ENCODE measurements at places on chromosomes 2 and 18. TPM values are rescaled to one million over a fixed set of nuclear protein-coding genes. Genes with fewer than 3 reads are reported as not detected.

The MROH2A gene
- total RNA-seq = not detected

The POLR1A gene
- 46.0 TPM for total RNA-seq

GRCh38 chr18:7413906-7414305 lies 153.2 kb upstream of the PTPRM start:
- no peak for DNase-seq

DNA sequence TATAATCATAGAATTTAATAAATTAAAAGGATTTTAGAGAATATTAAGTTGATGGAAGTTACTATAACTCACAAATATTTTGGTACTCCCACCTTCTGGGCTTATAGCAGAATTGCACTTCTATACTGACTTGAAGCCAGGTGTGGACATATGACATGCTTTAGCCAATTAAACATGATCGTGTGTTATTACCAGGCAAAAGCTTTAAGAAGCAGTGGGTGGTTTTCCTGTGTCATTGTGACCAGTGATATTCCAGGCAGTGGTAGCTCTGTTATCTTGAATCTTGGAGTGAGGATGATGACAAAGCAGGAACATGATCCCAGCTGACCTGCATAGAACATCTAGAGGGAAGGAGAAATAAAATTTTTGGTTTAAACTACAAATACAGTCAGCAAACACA lies 370.9 kb upstream of the ZEB2 start:
- DNase-seq = peak; percentile 45

DNA sequence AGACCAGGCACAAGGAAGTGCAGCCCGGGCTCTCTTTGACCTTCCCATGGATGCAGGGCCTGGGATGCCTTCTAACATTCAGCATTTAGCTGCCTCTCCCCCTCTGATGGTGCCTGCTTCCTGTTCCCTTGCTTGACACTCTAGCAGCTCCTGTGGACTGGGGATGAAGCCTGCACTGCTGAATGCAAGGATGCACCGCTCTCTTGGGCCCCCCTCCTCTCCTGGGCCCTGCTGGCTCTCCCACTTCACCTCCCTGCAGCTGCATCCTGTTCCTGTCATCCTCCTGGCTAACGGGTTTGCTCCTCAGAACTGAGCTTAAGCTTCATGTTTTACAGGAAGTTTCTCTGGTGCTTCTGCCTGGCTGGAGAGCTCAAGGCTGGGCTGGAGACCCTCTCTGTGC lies 254.1 kb downstream of the TSN start:
- DNase-seq = no peak

DNA sequence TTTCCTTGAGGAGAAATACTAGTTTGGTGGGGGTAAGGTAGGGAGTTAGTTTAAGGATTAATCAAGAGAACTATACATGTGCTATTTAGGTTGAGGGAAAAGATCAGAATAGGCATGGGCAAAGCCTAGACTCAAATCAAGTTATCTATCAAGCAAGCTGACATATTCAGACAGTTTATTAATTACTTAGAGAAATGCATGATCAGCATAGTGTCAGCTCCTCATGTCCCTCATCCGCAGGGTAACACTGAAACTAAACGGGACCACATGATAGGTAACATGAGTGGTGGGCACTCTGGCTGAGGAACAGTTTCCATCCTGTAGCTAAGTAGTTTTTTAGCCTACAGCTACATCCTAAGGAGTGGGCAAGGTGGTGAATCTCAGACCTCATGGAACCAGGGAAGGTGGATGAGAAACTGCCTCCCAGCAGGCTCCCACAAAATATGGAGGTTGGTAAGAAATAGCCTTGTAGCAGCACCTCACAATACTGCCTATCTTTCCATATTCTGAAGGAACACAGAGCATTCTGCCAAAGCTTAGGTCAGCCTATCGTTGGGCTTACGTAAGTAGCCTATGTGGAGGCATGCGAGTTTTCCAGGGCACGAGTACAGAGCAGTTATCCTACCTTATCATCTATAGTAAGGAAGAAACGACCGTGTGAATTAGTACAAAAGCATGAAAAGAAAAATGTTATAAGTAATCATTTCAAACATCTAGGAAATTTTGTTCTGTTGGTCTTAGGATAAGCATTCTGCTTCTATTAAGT lies 18.4 kb downstream of the ZC3H6 start:
- DNase-seq = no peak

DNA sequence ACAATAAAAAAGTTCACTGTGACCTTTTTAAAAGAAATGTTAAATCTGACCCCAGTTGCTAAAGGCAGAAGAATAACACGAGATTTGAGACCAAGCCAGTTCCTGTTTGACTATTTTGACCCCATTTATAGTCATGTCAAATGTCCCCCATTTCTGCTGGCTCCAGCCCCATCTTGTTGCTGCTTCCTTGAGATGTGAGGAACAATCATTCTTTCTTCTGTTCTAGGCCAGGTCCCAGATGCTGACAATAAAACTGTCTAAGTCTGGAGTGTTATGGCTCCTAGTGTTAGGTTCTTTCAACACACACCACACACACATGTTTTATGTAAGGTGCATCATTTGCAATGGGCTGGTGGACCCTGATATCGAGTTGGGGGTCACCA lies 92.0 kb upstream of the CYP1B1 start:
- DNase-seq = no peak

DNA sequence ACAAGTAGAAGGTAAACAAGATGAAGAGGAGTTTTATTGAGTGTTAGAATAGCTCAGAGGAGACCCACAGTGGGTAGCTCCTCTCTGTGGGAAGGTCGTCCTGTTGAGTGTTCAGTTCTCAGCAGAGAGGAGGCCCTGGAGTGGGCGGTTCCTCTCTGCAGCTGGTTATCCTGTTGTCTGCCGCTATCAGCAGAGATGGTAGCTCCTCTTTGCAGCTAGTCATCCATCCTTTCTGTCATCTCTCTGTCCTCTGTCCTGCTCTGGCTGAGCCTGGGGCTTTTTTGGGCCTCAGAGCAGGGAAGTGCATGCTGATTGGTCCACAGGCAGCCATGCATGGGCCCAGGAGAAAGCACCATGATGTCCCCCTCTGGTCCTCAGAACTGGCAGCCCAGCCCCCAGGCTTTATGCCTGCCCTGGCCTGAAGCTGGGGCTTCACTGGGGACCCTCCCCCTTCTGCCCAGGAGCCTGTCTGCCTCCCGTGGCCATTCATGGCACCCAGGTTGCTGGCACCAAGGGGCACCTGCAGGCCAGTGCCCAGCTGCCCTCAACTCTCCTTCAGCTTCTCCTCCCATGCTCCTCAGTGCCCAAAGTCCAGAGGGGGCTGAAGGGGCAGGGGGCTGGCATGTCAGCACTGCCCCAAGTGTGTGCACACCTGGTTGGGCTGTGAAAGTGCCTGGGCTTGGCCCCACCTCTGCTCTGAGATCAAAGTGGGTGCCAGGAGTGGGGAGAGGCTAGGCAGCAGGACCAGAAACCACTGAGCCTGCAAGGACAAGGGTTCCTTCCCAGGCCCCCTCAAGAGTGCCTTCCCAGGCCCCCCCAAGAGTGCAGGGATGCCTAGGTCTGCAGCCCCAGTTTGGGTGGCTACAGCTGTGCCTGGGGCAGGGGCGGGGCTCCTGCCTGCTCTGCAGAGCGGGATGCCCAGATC lies 98.7 kb downstream of the TWIST2 start:
- no peak for DNase-seq

- DNase-seq = no peak
These were observed 477.5 kb downstream of the SLC4A3 start for GRCh38 chr2:220104871-220105351.

- DNase-seq = no peak
These were observed 61.5 kb upstream of the NFE2L2 start for GRCh38 chr2:177326005-177326404.

The POU3F3 gene
- total RNA-seq = not detected

The SEMA4C gene
- 13.1 TPM for total RNA-seq

- no peak for DNase-seq
These were observed 4.8 kb downstream of the ONECUT2 start for GRCh38 chr18:57439985-57440330.
